ENCODE measurements at places on chromosomes 6 and 20.

DNA sequence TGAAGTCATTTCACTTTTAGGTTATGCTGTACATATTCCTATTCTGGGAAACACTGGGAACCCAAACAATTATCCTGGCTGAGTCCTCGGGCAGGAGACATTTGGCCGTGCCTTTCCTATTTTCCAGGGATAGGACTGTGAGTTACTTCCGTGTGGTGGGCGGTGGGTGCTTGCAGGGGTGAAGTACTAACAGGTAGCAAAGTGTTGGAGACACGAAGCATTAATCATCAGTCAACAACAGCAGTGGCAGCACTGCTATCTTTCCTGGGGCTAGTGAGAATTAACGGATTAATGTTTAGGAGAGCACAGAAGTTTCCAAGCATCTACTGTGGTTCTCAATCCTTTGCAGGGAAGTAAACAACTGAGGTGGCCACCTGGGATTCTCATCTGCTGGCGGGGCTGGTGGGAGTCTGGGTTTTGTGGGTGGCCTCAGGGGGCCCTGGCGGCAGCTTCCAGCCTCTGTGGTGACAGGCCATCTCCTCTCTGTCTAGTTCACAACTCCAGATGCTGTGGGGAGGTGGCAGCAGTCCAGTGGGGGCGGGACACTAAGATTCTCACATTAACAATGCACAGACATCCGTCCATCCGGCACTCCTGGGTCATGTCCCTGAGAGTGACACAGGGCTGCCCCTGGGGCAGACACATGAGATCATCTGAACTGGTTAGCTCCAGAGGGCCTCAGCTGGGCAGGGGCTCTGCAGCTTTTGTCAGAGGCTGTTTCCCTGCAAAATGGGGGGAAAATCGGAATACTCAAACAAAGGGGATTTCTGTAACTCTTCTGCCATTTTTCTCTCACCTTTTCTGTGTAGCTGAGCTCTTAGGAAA, 90.9 kb downstream of the GJA10 start:
- no peak for DNase-seq

GRCh38 chr20:46964618-46965455, 70.2 kb downstream of the EYA2 start:
- no peak for DNase-seq

DNA sequence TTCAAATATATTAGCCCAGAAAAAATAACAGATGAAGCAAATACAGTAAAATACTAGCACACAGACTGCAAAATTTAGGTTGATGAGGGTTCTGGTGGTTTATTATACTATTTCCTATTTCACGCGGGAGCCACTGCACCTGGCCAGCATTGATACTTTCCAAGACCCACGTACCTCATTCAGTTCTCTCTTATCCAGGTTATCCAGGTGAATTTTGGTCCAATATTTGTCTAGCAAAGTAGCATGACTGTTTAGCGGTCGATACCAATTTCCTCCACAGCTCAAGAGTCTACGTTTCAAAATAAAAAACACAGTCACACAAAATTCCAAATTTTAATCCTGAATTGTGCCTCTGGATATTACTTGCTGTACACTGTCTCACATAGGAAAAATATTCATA, 34.8 kb downstream of the MDN1 start:
- no peak for DNase-seq

GRCh38 chr6:75334266-75335040, 49.9 kb upstream of the TMEM30A start:
- DNase-seq, result no peak

GRCh38 chr6:35544769-35545361, 32.2 kb upstream of the TULP1 start:
- DNase-seq, result no peak

Data from CD8-positive, alpha-beta memory T cell (primary cell).